ENCODE measurements at places on chromosomes 7 and 10.

DNA sequence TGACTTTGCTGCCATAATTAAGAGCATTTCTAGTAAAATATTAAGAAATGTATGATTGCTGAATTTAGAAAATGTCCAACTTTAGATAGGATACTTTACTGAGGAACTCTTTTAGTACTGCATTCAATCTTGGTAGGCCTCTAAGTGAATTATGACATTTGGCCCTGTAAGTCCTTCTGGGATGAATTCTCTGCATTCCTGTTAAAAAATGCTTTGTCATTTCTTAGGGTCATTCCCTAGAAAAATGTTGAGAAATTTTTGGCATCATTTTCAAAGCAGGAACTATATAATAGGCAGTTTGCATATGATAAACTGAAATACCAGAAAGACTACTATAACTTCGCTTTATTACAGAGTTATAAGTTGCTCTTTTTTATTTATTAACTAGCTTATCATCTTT lies 69.3 kb upstream of the PRR15 start:
- no peak for DNase-seq

DNA sequence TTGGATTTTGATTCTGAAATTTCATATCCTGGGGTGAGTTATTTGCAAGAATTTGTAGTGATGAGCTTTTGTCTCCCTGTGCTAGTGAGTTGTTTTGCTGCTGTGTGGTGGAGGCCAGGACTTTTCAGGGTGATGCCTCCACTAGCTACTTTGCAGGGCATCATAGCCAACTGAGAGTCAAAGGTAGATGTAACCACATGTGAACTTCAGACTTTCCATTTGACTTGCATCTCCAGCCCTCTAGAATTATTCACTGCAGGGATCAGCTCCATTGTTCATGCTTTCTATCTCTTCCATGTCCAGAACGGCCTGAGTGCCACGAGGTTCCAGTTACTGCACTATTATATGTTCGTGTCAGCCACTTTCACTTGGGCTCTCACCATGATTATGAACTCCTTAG lies 534.3 kb downstream of the GRM8 start:
- no peak for DNase-seq

GRCh38 chr7:94069162-94069739 lies 65.1 kb upstream of the BET1 start:
- DNase-seq, result no peak

- no peak for DNase-seq
Observed at GRCh38 chr10:75187961-75188426, 22.6 kb upstream of the VDAC2 start.

DNA sequence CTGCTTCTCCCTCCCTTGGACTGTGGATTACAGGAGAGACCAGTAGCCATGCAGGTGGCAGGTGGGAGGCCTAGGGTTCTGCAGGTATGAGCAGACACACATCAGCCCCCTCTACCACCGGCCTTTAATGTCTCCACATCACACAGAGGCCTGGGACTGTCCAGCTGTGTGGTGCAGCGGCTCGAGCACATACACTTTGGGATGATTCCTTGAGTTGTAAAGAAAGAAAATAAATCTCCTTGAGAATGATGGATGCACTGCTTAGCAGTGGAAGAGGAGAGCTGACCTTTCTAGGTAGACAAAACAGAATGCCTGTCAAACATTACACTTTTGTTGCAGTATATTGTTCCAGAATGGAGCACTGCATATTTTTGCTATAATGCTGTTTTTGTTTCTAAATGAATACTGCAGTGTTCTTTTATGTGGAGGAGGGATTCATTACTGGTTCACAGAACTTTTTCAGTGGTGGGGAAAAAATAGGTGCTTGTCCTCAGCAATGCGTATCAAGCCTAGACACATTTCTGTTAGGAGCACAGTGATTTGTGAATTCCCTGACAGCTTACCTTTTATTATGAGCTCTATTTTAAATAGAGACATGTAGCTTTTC lies 66.0 kb downstream of the PTPRE start:
- DNase-seq, result no peak

GRCh38 chr7:113118074-113118959 lies at the start of gene SMIM30:
Gene SMIM30, minus strand, starts transcription at chr7:113118554. Its CDS starts 976 bp downstream, at chr7:113117578.
- DNase-seq, result peak; percentile 82

- DNase-seq, result peak; percentile 51
Observed at GRCh38 chr7:29989257-29989995, at the start of gene SCRN1. Gene SCRN1, minus strand, starts transcription at chr7:29989801. Its CDS starts 20,734 bp downstream, at chr7:29969067.

DNA sequence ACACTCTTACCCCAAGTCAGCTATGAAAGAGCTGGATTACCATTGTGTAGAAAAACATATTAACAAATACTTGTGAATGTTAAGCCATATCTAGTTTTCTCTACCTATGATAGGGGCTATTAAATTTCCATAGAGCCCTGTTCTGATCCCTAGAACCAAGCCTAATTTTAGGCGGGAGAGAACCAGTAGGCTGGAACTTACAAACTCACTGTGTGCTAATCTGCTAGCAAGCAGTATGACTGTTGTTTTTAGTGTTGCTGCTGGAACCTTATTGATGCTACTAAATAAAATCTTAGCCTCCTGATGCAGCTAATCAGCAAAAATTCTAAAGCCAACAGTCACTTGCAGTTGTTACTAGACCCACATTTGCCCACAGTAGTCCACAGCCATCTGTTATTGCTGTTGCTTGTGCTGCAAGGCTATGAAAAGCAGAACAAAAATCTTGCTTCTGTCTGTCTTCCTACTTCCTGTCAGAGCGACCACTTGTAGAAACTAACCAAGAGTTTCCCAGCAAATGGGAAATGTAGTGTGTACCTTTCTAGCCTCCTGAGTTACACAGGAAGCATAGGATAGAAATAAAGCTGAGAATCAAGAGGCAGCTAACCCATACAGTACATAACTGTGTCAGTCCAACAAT lies 368.4 kb downstream of the ARL4A start:
- no peak for DNase-seq

DNA sequence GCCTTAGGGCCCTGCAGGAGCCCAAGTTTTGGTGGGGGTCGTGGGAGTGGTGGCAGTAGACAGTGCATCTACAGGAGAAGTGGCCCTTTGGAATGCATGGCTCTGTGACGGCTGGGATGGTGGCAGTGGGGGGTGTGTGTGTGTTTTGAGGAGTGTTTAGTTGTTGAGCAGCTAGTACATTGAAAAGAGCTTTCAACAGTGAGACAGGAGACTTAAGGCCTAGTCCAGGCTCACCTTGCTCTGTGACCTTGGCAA lies 27.1 kb downstream of the ZNF775 start:
- DNase-seq, result no peak

DNA sequence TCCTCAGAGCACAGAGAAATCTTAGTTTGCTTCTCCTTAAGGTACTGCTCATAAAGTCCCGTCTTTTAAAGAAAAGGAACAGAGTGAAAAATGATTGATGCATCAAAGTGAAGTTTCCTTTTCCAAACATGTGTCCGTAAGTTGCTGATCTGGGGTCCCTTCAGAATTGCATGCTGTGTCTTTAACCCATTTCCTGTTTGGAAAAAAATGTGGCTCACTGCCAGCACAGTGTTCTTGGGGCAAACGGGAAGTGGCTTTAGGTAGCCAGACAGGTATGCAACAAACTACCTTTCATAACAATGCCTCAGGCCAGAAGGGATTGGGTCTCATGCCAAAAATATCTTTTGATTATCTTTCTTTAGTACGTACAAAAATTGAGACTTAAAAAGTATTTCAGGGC lies 50.9 kb downstream of the TFAM start:
- DNase-seq, result no peak

- no peak for DNase-seq
Observed at GRCh38 chr10:85226596-85226995, 898.2 kb downstream of the CCSER2 start.

- DNase-seq, result peak; percentile 18
Observed at GRCh38 chr7:5237286-5237685, 45.5 kb upstream of the SLC29A4 start.

DNA sequence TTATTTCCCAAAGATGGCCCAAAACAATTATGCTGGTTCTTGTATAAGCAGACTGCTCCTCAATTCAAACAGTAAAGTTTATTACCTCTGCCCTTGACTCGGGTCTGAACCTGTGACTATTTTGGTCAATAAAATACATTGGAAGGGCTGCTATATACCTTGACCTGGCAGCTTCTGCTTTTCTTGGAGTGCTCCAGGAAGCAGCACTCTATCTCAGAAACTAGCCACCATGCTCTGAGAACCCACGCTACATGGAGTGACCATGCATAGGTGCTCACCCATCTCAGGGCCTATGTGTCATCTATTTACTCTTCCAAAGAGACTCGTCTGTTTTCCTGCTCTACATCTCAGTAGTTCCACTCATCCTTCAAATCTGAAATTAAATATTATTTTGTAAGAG lies 299.9 kb downstream of the AHR start:
- DNase-seq, result no peak

DNA sequence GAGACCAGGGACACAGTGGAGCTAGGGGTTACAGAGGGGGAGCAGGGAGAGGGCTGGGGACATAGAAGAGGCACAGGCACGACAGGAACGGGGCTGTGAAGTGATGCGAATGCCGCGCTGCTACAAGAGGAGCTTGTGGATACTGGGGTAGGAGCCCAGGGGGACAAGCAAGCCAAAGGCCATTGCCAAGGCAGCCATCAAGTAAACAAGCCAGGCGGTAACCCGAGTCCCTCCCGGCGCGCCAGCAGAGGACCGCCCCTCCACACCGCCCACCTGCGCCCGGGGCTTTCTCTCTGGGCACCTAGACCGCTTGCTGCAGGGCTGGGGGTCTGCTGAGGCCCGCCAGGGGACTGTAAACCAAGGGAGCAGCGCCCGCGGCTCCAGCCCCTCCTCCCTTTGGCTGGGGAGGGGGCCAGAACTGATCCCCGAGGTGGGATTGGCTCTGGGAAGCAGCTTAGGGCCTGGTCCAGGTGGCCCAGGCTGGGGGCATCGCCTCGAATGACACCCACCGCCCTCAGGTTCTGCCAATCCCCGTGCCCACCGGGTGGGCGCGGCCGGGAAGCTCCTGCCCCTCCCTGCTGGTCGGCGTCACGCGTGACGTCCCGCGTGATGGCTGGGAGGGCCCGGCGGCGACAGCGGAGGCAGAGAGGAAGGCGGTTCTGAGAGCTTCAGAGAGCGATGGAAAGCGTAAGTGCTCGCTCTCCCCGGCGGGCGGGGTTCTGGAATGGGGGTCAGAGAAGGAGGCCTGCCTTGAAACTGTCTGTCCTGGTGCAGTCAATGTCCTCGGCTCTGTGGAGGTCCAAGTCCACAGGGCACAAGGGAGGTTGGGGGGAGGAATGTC lies 982 bp downstream of the SFXN3 start:
- peak; percentile 86 for DNase-seq
